ENCODE measurements at places on chromosomes 4 and X.

DNA sequence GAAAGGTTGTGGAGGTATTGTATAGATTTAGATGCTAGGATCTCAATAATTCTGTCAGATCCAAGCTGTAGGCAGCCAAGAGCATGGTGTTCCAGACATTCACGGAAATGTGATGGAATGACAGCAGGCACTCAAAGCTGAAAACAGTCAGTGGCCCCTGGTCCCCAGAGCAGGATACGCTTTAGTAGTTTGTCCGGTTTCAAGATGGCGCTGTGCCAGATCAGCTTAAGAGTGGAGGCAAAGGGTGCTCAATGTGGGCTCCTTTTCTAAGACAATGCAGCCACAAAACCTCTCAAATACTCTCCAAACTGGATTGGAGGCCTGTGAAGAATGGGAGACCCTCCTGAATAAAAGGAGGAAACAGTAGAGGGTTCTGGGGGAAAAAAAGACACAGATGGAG is 291.2 kb upstream of the HS3ST1 start:
- no peak for DNase-seq

DNA sequence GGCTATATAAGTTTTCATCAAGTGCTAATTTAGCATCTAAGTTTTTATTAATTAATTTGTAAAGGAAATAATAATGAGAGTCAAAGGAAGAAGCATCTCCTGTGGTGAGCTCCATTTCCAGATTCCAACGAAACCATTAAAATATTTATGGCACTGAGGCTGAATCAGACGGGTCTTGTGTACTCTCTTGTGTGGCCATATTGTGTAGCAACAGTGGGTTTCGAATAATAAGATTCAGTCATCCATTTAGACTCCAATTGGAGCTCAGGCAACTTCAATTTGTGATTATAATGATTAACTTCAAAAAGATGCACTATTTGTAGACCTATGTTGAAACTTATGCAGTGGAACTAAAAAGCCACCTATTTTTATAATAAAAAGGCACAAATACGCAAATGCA is 82.4 kb downstream of the SNCA start:
- peak; percentile 57 for DNase-seq

- DNase-seq: no peak
Observed at GRCh38 chr4:121721700-121722099, 24.9 kb upstream of the ANXA5 start.

- peak; percentile 41 for DNase-seq
Observed at GRCh38 chr4:6019316-6020263, 1.4 kb upstream of the C4orf50 start.

DNA sequence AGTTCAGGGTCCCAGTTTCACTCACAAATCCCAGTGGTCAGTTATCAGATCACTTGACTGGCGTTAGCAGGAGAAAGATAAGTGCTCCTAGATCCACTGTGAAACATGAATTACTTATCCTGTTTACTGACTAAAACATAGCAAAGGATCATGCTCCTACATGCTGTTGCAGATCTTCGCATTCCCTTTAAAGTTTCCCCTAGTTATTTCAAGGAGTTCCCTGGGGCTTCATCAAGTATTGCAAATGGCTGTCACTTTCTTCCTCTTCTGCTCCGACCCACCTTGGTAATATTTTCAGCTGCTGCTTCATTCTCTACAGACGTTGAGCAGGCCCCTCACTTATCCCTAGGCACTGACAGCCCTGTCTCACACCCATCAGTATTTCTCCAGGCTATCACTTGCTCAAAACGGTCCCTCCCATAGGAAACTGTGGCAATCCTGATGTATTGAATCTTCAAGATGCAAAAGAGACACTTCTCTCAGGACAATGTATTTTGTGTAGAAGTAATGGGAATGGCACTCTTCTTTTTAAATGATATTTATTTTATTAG is 466.0 kb downstream of the INPP4B start:
- DNase-seq: no peak

DNA sequence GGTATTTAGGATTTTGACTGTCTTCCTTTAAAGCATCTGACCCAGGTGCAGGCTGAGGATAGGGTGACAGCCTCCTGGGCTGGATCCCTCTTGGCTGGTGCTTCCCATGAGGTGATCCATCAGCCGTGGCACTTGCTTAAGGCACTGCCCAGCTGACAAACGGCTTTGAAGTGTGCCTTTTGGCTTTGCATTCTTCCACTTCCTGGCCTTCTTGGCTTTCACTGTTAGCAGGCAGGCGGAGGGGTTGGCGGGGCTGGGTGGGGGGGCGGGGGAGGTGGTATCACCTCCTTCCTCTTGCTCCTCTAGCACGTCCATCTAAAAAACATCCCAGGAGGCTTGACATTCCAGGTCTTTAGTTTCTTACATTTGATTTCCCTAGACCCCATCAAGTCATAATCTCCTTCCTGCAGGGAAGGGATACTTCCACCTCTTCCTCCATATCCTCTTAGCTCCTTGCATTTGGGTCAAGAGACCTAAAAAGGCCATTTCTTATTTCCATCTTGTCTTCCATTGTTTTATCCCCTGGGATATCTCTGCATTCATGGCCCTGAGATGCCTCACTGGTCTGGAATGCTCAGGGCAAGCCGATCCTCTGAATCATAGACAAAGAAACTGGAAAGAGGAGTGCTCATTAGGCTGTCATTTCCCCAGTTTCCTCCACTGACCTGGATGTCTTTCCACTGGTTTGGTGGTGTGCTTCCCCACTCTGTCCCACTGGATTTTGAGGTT is 11.3 kb upstream of the APLN start:
- DNase-seq: peak; percentile 68

DNA sequence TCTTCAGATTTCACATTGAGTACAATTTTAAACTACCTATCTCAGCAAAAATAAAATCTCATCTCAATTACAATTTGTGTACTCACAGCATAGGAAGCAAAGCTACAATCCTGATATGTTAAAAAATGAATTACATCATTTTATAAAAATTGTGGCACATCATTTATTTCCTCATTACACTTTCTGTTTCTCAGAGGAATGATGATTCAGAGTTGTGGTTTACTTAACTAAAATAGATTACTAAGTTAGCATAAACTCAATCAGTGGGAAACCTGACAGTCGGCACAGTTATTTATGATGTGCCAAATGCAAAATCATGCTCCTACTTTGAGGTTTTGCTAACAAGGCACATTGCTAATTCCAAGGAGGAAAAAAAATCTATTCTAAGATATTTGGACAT is 325.0 kb downstream of the FBXO8 start:
- DNase-seq: no peak

DNA sequence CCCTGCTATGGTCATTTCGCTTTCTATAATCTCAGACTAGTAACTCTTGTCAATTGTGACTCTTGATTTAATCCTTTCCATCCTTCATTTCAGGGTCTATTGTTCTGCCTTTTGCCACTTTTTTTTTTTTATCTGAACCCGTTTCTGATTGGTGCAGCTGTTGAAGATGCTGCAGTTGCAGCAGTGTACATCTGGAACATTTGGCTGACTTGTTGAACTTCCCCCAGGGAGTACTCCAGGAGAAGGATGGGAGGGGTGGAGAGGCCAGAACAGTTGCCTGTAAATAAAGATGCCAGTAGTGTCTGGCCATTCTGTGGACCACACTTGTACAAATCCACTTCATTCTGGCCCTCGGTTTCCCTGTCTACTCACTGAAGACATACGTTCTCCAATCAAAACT is 1.0 kb upstream of the EDA start:
- no peak for DNase-seq

DNA sequence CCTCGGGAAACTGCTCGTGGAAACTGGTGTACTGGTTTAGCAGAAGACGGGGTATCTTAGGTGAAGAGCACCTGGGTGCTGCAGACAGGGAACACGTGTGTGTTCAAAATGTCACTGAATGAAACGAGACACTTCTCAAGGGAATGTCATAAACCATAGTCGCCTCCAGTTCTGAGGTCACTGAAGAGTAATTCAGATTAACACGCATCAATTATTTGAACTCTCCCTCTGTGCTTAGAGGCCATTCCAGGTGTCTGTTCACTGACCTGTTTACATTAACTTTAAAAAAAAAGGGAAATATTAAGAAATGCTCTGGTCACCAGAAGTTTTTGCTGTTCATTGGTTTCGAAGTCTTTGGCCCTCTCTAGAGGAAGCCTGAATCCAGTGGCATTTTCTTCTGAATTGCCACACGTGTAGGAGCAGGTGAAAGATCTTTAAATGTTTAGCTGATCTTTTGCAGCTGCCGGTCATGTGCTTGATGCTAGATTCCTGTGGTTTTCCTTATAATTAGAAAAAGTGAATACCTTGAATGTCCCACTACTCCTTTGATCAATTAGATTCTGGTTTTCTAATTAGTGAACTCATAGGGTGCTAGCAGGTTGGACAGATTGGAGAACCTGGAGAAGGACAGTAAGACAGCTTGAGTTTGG is 330.5 kb downstream of the ARHGAP10 start:
- DNase-seq: no peak

- DNase-seq: no peak
Observed at GRCh38 chr4:1154126-1154522, 18.3 kb downstream of the SPON2 start.

DNA sequence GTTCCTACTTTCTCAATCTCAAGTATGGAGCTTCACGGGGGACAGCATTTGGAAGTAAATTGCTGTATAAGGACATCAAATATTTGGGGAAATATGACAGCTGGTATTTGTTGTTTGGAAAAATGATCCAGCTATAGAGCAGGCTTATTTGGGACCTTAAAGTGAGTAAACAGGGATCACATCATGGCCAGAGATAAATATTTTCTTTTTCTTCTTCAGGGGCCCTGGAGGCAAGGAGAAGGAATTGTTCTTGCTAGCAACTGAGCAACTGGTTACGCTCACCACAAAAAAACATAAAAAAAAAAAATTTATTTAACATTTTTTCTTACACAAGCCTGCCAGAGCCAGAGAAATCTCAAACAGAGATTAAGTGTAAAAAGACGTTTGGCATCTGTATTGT is 277.2 kb upstream of the UGT8 start:
- DNase-seq: no peak

GRCh38 chr4:81290813-81291212 is 75.8 kb upstream of the PRKG2 start:
- DNase-seq: no peak

All from Caki2 (cell line).